ENCODE measurements at places on chromosomes 5 and 9.

DNA sequence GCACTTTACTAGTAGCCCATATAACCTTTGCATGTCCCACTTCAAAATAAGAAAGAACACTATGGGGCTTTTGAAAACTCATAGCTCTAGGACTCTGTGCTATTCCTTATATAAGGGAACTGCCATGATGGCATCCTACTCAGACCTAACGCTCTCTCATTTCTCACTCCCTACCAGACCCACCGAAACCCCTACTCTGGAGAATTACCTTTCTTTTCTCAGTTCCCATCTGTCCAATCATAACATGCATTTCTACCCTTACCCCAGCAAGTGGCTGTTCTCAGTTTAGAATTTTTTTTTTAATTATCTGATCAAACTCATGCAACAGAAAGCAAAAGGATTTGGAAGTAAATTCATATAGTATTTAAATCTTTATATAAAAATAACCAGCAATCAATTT lies 27.3 kb downstream of the CARNMT1 start:
- DNase-seq = no peak

GRCh38 chr5:93654676-93655075 lies 71.7 kb downstream of the NR2F1 start:
- DNase-seq = no peak

GRCh38 chr9:38687992-38688391 lies 31.9 kb downstream of the FAM240B start:
- no peak for DNase-seq

- no peak for DNase-seq
These were observed 50.5 kb downstream of the PSD2 start for GRCh38 chr5:139845846-139846681.

DNA sequence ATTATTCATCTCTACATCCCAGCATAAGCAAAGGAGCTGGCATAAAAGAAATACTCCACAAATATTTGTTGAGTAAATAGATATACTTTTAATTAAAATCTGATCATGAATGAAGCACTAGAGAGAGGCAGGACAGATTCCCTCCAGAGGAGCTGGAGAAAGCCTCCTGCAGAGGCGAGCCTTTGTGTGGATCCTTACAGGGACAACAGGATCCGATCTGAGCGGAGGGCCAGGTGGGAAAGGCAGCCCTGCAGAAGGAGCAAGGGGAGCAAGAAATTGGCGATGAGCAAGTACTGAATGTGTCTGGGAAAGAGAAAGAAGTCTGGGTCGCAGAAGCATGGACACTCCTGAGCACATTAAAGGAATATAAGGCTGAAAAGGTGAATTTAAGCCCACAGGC lies 69.4 kb downstream of the EBF1 start:
- DNase-seq = no peak

- no peak for DNase-seq
These were observed 652.0 kb downstream of the MTRR start for GRCh38 chr5:8520917-8521316.

DNA sequence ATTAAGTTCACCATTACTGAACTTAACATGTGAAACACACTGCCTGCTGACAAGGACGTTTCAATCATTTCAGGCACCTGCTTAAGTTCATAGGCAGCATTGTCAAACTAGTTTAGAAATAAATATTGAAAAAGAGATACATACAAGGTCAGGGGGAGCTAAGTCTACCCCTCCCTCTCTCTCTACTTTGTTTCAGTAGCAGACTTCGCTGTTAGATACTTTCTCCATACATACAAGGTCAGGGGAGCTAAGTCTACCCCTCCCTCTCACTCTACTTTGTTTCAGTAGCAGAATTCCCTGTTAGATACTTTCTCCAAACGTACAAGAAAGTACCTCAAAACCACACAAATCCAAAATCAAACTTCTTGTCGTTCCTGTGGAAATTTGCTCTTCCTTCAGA lies 387.4 kb upstream of the PDE4D start:
- no peak for DNase-seq

DNA sequence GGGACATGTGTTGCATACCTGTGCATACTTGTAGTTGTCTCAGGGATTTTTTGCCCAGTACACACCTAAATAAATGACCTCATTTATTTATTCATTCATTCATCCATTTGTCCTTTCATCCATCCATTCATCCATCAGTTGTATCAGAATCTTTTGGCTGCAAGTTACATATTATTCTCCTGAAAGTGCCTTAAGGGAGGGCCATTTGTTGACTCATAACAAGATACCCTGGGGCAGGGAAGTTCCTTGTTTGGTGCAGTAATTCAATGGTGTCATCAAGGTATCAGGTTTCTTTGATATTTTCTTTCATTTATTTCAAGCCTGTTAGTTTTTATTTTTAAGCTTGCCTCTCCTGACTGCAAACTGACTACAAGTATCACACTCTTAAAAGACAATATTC lies 597.9 kb upstream of the TLE4 start:
- DNase-seq = no peak

DNA sequence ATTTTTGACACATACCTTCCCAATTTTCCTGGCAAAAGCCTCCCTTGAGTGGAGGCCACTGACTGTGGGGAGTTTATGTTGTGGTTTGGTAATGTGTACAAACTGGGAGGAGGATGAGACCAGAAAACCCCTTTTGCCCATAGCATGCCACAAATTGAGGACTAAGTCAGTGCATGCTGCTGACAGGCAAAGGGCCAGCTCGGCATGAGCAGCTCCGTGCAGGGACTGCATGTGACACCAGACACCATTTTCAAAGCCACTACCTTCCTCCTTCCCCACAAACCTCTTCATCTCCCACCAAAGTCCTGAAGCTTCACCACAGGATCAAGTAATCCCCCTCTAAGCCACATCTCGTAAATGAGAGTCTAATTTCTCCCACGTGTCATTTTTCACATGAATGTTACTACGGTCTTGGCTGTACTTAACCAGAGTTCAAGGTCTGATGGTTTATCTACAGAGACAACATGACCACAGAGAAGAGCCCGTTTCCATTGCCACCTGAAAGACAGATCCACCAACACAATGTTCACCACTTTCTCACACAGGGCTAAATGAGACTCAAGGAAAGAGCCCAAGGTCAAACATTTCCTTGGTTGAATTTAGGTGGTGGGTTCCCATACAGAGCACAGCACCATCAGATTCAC lies 106.5 kb downstream of the NFIB start:
- DNase-seq = no peak

GRCh38 chr9:69623276-69623675 lies 48.9 kb downstream of the APBA1 start:
- DNase-seq = no peak

DNA sequence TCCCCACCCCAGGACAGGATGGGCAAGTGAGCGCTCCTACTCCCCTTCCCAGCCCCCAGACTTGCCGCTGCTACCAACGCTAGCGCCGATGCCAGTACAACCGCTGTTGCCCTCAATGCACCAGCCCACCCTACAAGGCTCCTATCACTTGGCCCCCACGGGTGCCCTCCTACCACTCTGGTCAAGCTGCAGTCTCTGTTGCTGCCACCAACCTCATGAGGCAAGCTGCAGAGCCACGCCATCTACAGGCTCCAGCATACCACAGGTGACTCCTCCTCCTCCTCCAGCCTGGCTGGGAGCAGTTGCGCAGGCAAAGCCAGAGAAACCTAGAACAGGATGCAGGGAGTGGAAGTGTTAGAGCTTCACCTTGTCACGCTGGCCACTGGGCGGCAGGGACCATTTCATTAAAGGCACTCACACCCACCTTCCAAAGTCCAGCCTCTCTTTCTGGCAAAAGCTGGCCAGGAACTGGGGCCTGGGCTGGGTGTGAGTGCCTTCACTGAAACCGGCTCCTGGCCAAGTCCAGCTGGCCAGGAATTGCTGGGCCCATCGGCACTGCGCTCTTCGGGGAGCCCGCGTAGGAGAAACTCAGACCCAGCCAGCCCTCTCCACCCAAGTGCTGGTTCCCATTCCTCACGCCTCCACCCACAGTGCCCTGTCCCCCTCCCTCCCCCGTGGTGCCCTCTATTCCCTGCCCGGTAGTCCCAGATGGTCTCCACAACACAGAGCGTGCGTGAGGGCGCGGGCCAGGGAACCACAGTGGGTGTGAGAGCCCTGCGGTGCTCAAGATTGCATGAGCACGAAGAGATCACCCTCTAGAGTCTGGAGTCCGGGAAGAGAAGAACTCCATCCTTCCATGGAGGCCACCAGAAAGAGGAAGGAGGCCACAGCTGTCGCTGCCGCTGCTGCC lies 1.6 kb upstream of the PCAT7 start:
- no peak for DNase-seq

DNA sequence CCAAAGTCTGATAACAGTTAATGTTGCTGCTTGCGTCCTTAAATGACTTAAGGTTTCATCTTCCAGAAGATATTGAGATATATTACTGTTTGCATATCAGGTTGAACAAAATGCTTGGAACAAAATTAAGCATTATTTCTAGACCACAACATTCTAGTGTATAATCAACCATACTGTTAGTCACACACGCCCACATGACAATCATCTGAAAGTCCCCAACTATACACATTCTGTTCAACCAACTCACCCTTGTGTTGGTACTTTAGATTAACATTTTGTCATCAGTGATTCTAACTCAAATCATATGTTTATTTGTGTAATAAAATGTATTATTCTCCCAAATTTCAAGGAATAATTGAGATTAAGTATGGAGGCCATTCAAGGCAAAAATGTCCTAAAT lies 47.3 kb downstream of the LURAP1L start:
- DNase-seq = no peak

Measured in GM19239 (cell line).